RPMI8226 (cell line): ENCODE measurements at places on chromosomes 5 and 9.

DNA sequence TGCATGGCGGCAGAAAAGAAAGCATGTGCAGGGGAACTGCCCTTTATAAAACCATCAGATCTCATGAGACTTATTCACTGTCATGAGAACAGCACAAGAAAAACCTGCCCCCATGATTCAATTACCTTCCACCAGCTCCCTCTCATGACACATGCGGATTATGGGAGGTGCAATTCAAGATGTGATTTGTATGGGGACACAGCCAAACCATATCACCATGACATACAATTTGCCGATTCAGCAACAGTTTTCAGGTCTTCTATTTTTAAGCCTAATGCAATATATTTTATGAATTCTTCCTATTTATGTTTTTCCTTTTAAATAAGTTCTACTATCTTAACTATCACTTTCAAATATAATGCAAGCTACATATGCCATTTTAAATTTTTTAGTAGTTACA lies 90.8 kb upstream of the CCDC152 start:
- no peak for DNase-seq

- DNase-seq: no peak
Measured at GRCh38 chr5:128949847-128950546, 15.3 kb upstream of the SLC27A6 start.

- DNase-seq: no peak
Measured at GRCh38 chr5:139190125-139190524, 8.0 kb downstream of the SIL1 start.

GRCh38 chr5:166529200-166529599 lies 1762.2 kb upstream of the WWC1 start:
- no peak for DNase-seq

DNA sequence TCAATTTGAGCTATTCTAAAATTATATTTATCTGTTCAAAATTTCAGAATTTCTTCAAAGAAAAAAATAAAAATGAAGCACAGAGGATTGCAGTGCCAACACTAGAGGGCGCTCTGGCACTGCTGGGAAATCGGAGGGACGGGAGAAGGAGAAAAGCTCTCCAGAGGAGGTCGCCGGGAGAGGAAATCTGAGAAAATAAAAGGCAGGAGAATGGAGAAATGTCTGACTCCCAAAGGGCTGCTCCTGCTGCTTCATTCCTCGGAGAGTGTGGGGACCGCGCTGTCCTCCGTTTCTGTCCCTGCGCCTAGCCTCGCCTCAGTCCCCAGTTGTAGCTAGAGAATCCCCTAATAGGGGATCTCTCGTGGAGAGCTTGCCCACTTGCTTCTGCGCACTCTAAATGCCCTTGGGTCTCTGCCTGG lies 40.0 kb upstream of the ARSB start:
- peak; percentile 66 for DNase-seq

DNA sequence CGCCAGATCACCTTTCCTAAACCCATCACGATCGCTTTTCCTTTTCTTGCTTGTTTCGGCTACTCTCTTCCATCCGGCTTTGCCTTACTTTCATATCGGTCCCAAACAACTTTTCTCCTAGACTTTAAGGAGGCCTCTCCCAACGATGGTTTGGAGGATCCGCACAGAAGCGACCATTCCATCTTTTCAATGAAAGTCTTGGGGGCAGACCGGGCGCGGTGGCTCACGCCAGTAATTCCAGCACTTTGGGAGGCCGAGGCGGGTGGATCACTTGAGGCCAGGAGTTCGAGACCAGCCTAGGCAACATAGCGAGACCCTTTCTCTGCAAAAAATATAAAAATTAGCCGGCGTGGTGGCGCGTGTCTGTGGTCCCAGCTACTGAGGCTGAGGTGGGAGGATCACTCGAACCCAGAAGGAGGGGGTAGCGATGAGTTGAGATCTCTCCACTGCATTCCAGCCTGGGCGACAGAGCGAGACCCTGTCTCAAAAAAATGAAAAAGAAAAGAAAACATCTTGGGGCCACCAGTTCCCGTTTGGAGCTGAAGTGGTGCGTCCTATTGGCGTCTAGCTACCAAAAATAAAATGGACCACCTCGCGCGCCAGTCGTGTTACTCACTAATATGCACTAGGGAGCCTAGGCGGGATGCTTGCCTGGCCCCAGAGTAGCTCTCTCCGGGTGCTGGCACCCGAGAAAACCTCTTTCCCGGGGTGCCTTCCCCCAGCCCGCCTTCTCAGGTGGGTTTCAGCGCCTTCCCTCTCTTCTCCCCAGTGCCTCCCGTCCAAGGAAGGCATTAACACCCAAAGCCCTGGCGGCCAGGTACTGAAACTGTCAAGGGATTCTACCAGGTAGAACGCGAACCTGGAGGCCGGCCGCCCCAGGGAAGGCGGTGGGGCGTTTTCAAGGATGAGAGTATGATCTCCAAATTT lies 800 bp upstream of the AP3B1 start:
- peak; percentile 80 for DNase-seq

DNA sequence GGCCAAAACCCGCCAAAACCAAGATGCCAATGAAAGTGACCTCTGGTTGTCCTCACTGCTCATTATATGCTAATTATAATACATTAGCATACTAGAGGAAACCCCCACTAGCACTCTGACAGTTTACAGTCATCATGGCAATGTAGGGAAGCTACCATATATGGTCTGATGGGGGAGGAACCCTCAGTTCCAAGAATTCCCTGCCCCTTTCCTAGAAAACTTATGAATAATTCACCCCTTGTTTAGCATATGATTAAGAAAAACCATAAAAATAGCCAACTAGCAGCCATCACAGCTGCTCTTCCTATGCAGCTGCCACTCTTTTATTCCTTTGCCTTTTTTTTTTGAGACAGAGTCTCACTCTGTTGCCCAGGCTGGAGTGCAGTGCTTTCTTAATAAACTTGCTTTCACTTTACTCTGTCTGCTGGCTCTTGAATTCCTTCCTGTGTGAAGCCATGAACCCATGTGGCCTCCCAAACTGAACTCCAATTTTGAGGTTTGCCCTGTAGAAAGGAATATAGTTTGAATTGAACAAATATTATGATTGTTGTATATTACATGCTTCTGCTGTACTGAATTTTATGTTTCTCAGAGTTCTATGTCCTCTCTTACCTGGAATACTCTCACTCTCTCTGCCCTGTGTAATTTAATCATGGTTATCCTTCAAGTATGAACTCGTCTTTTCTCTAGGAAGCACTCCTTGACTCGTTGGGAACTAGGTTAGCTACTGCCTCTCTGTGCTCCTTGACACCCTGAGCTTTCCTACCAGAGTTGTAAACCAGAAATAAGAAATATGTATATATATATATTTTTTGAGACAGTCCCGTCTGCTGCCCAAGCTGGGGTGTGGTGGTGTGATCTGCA lies 59.8 kb downstream of the KIAA1958 start:
- no peak for DNase-seq

GRCh38 chr5:53469946-53470687 lies 10.3 kb upstream of the FST start:
- DNase-seq: no peak

DNA sequence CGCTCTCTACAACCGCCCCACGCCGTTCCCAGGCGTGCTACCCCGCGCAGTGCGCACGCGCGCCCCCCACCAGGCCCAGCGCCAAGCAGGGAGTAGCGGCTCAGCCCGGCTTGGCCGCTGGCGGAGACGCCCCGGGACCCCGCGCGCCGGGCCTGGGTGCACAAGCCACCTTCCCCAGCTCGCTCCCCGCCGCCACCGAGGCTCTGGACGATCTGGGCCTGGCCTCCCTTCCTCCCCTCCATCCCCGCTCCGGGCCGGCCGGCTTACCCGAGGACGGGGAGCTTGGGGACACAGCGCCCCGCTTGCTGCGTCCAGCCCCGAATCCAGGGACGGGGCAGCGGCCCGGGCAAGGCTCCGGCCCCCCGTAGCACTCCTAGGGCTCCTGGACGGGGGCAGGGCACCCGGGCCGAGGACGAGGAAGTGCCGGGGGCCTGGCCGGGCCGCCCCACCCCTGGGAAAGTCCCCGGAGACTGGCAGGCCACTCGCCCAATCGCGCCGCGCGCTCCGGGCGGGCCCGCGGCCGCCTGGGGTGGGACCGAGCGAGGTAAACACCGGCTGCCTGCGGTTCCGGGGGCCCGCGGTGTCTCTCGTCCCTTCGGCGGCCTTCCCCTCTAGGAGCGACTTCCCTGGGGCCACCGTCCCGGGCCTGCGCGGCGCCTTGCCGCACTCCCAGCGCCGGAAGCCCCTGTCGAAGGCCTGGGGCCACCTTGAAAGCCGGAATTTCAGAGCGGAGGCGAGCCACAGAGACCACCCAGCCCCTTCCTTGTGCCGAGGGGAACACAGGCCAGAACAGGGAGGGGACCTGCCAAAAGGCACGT lies at the start of gene TNIP1:
Gene TNIP1 (minus strand): TSS at position 422 of the 818 bp plus-strand sequence. CDS start 15,939 bp downstream, outside the sequence.
- peak; percentile 94 for DNase-seq

DNA sequence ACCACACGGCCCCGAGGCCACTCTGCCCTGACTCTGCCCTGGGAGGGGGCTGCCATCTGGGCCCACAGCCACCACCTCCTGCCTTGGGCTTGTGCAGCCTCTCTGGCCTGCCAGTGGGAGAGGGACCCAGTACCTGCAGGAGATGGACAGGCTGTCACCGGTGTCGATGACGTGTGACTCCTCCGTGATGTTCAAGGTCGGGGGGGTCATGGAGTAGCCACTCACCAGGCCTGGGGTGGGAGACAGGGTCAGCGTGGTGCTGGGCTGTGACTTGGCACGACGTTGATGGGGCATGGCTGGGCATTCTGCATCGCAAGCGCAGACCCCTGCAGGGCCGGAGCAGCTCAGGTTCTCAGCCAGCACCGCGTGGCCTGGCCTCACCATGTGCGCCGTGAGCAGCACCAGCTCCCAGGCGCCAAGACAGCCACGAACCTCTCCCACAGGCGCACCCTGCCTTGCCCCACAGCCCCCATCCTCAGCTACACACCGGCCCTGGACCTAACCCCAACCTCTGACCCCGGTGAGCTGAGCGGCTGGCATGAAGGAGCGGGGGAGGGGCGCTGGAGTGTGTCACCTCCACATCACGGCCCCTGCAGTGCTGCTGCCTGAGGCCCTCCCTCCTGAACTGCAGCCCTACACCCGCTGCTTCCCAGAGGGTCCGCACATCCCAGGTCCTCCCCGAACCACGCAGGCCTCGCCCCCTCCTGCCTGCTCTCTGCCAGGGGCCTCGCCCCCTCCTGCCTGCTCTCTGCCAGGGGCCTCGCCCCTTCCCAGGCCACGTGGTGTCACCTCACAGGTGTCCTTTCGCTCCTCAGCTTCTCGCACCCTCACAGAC lies 17.6 kb downstream of the FLT4 start:
- no peak for DNase-seq

DNA sequence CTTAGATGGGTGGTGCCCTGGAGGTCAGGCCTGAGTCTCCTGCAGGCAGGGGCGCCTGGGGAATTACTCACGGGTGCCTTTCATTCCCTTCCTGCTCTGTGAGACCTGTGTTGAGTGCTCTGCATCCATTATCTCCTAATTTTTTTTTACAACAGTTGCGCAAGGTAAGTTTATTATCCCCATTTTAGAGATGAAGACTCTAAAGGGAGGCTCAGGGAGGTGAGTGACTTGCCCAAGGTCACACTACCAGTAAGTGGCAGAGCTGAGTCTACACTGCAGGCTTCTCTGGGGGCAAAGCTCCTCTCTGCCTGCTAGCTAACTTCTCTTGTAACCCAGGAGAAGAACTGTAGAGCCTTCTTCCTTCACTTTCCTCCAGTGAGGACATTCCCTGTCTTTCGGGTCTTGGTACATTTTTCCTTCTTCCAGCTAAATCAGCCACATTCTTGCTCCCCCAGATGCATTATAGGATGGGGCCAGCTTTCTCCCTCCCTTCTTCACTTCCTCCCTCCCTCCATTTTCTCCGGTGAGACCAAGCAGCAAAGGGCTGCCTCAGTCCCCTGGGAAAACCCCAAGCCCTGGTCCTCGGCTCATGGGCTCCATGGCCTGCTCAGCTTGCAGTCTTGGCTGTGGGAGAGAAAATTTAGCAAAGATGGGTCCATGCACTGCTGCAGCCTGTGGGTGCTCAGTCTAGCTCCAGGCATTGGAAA lies 1.8 kb downstream of the PRR7 start:
- DNase-seq: peak; percentile 42

- no peak for DNase-seq
Measured at GRCh38 chr5:171120986-171121622, 187.9 kb upstream of the TLX3 start.

DNA sequence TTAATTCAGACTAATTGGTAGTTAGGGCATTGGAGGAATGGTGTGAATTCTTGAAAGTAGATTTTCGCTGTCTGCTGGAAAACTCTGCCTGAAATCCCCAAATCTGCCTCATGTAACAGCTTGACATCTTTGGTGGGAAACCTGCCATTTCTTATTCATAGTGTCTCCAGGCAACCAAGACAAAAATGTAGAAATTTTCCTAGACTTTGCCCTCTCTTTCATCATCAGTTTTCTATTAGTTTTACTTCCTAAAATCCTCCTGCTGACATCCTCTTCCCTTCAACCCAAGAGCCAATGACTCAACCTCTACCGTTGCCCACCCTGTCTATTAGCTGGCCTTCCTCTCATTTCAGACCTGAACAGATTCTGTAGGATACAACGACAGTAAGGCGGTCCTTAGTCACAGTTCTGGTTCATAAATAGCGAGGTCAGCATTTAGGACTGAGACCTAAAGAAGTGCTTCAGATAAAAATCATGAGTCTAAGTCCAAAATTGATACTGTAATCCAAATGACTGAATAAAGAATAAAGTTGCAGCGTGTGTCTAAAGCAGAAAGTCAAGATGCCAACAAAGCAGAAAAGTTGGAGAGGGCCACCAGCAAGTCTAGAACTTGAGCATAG lies 133.9 kb downstream of the MUSK start:
- no peak for DNase-seq

- no peak for DNase-seq
Measured at GRCh38 chr5:56456002-56456401, 222.9 kb upstream of the ANKRD55 start.

GRCh38 chr9:98365227-98365669 lies 109.8 kb upstream of the TBC1D2 start:
- DNase-seq: peak; percentile 10

- DNase-seq: no peak
Measured at GRCh38 chr5:139852696-139853095, 57.1 kb downstream of the PSD2 start.

DNA sequence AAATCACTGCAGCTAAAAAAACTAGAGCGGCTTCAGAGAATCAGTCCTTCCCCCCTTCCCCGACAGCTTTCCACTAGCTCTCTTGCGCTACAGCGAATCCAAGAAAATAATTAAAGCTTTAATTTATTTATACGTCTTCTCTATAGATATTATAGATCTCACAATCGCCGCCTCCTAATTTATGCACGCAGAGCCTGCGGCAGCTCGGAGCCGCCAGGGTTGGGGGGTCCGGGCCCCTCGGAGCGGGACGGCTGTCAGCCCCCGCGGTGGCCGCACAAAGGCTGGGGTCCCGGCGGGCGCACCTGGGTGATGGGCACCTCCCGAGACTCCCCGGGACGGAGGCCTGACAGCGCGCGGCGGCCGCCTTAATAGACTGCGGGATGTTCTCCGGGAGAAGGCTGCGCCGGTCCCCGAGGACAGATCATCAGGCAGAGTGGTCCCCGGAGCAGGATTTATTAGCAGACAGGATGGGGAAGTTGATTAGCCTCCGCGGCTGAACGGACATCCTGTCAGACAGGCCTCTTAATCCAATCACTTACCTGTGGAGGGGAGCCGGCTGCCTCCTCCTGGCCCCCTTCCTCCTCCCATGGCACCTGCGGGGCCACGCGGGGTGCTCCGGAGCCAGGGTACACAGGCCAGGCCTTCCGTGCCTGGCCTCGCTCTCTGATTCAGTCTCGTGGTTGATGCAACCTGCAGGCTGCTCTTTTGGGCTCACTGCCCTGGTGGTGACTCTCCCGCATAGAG lies 166.8 kb downstream of the MELK start:
- no peak for DNase-seq

- DNase-seq: no peak
Measured at GRCh38 chr5:78586251-78586650, 62.3 kb downstream of the LHFPL2 start.
